ENCODE measurements at places on chromosomes 11 and 22. TPM values are rescaled to one million over a fixed set of nuclear protein-coding genes. Genes with fewer than 3 reads are reported as not detected.
A peak's percentile ranks its signal among the peaks of the same experiment; 100 is the strongest.

GRCh38 chr11:69647761-69648497, 7.0 kb downstream of the CCND1 start:
- no peak for DNase-seq

- DNase-seq = no peak
Observed at GRCh38 chr11:67048515-67049130, 8.0 kb upstream of the RHOD start.

- peak; percentile 94 for DNase-seq
Observed at GRCh38 chr11:112156956-112157766, 6.7 kb downstream of the IL18 start.

DNA sequence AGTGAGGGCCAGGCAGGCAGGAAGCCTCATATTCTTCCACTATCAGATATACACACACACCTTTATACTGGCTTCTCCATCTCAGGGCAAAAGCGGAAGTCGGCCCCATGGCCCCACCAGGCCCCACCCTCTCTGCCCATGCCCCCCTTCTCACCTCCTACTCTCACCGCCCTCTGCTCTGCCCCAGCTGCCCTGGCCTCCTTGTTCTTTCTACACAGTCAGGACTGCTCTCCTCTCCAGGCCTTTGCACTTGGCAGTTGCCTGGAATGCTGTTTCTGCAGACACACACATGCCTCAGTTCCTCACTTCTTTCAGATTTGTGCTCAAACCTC, 25.3 kb downstream of the OTOG start:
- no peak for DNase-seq

DNA sequence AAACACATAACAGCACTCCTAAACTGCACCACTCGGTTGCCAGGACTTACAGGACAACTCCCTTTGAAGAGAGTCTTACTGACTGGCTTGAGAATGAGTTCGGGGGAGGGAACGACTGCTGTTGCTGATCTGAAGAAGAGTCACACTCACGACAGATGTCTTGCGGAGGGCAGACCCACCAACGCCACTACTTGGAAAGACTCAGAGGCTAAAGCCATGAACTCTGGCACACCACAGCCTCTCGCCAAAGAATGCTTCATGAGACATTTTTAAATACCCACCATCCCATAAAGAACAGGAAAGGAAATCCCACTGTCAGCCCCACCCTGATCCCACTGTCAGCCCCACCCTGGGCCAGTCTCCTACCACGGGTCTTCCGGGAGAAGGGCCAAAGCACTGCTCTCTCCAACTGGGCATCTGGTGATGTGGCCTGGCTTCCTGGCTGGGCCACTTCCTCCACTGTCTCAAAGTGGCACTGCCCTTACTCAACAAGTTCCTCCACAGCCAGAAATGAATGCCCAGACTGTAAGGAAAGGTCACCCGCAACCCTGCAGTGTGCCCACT, 73.6 kb downstream of the MICAL3 start:
- peak; percentile 27 for DNase-seq

- no peak for DNase-seq
Observed at GRCh38 chr22:50400406-50400805, 57.3 kb downstream of the PPP6R2 start.

GRCh38 chr11:94279996-94280395, 24.4 kb upstream of the IZUMO1R start:
- no peak for DNase-seq

DNA sequence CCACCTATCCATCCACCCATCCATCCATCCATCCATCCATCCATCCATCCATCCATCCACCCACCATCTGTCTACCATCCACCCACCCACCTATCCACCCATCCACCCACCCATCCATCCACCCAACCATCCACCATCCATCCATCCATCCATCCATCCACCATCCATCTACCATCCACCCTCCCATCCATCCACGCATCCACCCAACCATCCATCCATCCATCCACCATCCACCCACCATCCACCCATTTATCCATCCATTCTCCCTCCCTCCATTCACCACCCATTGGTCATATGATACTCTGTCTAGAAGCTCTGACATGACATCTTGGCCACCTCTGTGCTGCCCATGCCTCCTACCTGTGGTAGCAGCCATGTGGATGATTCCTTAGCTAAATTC, 31.7 kb downstream of the MUC2 start:
- no peak for DNase-seq

- DNase-seq = no peak
Observed at GRCh38 chr22:48929276-48929790, 898.3 kb downstream of the BRD1 start.

GRCh38 chr11:11966826-11967668, 41.4 kb downstream of the DKK3 start:
- DNase-seq = peak; percentile 56

Gene ZNF214
- 0.65 TPM for total RNA-seq

DNA sequence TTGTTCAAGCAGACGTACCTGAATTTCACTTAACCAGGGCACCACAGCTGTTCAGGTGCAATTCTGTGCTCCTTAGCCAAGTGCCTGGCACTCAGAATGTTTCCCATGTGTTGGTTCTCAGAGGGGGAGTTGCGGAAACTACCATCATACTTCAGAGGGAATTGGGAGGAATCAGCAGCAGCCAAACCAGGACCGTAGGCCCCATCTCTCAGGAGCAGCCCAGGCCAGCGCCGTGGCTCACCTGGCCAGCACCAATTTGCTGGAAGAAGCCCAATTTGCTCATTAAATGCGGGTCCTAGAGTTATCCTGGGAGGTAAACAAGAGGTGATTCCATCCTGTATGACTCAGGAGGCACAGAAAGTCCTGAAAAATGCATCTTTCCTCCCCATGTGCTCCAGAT, 435.4 kb downstream of the BRD1 start:
- no peak for DNase-seq

DNA sequence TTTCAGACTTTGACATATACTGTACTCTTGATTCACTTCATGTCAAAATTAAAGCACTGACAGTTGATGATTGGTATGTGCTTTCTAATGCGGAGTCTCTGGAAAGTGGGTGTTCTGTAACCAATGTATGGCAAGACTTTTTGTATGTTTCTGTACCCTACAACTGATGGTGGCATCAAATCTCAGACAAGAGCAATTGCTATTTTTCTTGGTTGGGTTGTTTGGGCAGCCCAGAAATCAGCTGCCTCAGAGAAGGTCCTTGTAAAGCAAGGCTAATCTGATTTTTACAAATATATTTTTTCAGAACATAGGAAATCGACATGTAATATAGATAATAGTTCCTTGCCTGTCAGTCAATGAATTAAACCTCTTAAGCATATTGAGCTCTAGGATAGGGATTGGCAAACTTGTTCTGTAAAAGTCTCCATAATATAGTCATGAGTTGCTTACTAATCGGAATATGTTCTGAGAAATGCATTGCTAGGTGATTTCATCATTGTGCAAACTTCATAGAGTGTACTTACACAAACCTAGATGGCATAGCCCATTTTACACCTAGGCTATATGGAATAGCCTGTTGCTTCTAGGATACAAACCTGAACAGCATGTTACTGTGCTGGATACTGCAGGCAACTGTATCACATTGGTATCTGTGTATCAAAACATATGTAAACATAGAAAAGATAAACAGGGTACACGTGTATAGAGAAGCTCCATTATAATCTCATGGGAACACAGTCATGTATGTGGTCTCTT, 10.2 kb upstream of the OOSP4A start:
- DNase-seq = no peak

Data from lung microvascular endothelial cell (primary cell).